NCI-H1092 (cell line): ENCODE measurements at places on chromosomes 11 and 22.

DNA sequence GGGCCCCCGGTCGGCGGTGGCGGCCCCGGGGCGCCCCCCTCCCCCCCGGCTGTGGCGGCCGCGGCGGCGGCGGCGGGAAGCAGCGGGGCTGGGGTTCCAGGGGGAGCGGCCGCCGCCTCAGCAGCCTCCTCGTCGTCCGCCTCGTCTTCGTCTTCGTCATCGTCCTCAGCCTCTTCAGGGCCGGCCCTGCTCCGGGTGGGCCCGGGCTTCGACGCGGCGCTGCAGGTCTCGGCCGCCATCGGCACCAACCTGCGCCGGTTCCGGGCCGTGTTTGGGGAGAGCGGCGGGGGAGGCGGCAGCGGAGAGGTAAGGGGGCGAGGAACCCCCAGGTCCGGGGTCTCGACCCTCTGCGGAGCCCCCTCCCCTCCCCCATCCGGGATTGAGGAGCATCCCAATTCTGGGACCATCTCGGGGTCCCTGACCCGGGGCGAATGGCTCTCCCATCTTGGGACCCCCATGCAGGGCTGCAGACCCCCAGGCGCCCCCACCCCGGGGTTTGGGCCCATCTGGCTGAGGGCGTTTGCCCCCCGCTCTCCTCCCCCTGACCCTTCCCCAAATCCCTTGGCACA lies 431 bp downstream of the KMT2A start:
- DNase-seq, result no peak

- no peak for DNase-seq
These were observed 41.6 kb downstream of the EIF3F start for GRCh38 chr11:8028766-8029165.

GRCh38 chr11:59787816-59788215 lies 22.8 kb downstream of the MRPL16 start:
- DNase-seq, result no peak

- no peak for DNase-seq
These were observed 9.8 kb downstream of the PDHX start for GRCh38 chr11:34926101-34926830.

DNA sequence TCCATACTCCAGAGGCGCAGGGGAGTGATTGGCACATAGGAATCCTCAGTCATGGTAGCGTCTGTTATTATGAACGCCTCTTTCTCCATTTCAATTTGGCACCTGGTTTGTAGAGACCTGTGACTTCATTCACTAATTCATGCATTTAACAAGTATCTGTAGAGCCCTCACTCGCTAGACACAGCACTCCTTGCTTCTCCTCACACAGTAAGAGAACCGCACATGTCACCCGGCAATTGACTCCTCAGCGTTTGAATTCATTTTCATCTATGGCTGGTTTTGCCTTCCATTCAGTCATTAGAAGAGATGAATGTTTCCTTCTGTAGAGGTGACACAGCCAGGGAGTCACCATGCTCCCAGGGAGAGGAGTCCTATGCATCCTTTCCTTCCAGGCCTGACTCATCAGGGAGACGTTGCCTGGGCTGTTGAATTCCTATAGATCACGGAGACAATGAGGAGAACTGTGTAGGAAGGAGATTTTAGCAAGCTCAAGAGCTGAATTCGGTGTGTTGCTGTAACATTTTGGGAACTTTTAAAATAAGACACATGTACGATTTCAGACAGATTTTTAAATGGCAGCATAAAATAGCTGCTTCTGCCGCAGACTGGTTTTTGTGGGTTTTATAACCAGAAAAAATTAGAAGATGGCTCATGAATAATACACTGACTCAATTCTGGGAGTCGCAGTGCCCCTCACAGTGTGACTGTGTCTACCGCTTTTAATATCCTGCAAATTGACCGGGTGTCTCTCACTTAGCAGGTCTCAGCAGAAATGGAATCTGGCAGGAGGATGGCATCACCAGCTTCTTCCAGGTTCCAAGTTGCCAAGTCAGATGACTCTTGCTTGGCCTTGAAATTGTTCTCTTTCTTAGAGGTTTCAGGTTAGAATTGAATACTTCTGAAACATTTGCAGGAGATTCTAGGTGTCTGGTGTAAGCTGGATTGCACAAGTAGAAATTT lies 44.4 kb upstream of the CLMP start:
- no peak for DNase-seq

- DNase-seq, result no peak
These were observed 134.4 kb downstream of the CSNK2A3 start for GRCh38 chr11:11218629-11218986.

DNA sequence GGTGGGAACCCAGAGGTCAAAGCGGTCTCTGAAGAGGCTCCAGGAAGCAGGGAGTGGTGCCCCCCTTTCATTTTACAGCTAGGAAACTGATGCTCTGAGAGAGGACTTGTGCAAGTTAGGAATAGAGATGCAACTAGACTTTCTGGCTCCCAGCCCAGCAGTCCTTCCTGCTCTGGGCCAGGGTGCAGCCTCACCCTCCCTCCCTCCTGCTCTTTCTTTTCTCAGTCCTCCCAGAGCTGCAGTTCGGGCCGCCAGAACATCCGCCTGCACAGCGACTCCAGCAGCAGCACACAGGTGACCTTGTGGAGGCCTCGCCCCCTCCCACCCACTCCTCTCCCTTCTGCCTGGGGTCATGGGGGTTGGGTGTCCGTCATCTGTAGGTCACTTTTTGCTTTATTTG lies 51.5 kb downstream of the LHFPL7 start:
- DNase-seq, result peak; percentile 23

DNA sequence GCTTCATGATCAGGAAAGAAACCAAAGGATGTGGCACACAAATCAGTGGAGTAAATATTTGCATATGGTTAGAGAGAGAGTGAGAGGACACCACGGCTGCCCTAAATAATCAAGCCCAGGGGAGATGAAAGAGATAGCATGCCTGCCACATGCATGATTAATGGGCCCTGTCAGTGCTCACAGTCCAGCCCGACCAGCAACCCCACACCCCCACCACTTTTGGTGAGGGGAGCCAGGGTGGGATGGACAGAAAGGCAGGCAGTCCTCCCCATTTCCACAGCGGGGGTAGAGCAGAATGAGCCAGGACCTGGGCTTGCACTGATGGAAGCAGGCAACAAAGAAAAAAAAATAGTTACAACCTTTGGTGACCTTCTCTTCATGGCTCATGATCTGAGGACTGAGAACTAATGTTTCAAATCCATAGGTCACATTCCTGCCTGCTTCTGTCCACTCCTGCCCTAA lies 545.0 kb downstream of the ETS1 start:
- DNase-seq, result no peak
